ENCODE measurements at places on chromosomes 1 and 21. TPM values are rescaled to one million over a fixed set of nuclear protein-coding genes. Genes with fewer than 3 reads are reported as not detected.

DNA sequence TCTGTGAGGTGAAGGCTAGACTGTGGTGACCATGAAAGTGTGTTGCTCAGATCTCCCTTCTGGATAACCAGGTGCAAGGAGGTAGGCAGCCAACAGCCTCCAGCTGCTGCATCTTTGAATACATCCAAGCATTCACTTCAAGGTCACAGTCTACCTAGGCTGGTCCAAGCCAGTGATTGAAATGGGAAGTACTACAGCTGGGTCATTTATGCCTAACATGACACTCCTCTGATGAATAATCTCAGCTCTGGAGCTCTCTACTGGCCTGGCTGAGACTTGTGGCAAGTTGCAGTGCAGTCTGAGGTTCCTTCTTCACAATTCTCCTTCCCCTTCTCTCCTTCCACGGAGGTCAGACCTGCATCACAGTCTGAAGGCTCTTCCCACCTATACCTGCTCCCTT, 35.0 kb upstream of the ARHGAP29 start:
- DNase-seq: no peak

The ZMPSTE24 gene
- total RNA-seq: 37.4 TPM

DNA sequence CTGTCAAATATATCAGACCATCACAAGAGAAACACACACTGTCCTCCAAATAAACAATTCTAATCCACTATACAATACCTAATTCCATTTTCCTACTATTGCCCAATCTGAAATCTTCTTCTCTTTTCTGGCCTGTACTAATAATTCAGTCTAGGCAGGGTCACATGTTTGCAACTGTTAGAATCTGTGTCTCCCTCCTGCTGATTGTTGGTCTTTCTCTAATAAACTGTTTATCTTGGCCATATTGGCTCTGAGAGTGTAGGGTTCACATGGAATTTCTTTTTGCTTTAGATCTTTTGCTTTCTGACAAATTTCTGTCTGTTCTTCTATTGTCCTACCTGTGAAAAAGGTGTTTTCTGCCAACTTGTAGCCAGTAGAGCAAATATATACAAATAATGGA, 319.9 kb upstream of the ADAMTS5 start:
- DNase-seq: no peak

DNA sequence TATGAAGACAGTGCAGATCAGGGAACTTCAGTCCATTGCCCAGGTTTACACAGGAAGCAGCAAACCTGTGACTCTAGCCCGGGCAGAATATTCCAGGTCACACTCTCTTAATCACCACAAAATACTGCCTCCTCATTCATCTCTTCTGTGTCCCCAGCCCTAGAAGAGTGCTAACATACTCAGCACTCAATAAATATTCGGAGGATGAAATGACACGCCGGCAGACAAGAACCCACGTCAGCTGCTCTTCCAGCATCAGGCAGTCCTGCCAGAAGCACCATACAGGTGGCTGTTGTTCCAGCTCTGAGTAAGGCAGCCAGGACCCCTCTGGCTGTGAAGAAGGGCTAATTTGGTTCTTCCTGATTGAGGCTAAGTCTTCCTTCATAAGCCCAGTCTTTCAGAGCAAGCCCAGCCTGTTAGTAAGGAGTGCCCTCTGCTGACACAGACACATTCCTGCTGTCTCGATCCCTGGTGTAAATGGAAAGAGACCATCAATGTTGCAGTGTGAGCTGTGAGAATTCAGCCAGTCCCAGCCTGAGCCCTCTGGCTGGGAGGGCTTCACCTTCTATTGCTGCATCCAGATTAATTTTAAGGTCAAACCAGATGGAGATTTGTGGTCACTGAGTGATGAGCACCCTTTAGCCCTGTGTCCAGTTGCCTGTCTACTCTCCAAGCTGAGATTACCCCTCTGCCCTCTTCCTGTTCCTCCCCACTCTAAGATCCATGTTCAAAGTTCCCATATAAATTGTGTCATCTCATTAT, 45.0 kb upstream of the KIRREL1 start:
- DNase-seq: no peak

DNA sequence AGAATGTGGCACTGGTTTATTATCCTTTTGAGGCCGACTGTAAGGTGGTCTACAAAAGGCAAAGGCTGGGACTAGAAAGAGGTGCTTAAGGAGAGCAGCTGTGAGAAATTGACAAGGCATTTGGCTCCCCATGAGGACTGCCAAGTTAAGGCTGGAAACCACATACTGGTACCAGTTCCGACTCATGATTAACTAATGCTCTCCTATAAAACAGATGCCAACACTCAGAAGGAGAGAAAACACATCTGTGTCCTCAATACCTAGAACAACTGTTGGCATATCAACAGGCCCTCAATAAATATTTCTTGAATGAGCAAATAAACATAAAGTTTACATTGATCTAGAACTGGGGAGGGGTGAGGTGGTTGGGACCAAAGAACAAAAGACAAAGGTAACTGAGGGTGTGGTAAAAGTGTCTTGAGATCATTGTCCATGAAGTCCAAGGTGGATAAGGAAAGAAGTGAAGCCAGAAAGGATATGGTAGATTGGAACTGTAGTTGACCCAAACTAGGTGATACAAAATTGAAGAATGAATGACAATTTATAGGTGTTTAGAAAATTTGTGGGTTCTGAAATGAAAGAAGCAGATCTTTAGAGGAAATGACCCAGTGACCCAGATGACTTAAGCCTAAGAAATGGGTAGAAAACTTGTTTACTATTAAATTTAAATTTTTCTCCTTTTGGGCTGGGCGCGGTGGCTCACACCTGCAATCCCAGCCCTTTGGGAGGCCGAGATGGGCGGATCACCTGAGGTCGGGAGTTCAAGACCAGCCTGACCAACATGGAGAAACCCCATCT, 16.9 kb upstream of the MCL1 start:
- DNase-seq: no peak

GRCh38 chr1:156897078-156897825, 3.7 kb downstream of the PEAR1 start:
- DNase-seq: peak; percentile 67

The DNAJB4 gene
- 88.0 TPM for total RNA-seq

- DNase-seq: no peak
These were observed 623.2 kb upstream of the PKN2 start for GRCh38 chr1:88060750-88061491.

The FCGR3B gene
- 4.8 TPM for total RNA-seq

The TTC3 gene
- total RNA-seq: 35.8 TPM

DNA sequence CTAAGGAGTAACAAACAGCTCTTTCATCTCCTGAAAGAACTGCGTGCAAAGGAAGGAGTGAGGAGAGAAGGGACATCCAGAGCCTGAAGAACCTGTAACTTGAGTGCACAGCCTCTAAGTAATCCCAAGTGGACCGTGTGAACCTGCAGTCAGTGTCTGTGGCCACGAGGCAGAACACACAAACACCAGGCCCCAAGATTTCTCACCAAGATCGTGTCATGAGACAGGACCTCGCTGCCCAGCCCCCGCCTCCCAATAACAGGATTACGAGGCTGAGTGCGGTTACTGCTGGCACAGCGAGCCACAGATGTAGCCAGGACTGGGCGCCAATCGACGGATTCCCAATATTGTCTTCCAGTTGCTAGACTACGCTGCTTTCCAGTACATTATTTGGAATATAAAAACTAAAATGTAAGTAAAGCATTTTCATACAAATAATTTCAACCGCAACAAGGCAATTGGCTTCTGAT, 101.3 kb upstream of the SLC25A33 start:
- no peak for DNase-seq

The GREM2 gene
- not detected for total RNA-seq

DNA sequence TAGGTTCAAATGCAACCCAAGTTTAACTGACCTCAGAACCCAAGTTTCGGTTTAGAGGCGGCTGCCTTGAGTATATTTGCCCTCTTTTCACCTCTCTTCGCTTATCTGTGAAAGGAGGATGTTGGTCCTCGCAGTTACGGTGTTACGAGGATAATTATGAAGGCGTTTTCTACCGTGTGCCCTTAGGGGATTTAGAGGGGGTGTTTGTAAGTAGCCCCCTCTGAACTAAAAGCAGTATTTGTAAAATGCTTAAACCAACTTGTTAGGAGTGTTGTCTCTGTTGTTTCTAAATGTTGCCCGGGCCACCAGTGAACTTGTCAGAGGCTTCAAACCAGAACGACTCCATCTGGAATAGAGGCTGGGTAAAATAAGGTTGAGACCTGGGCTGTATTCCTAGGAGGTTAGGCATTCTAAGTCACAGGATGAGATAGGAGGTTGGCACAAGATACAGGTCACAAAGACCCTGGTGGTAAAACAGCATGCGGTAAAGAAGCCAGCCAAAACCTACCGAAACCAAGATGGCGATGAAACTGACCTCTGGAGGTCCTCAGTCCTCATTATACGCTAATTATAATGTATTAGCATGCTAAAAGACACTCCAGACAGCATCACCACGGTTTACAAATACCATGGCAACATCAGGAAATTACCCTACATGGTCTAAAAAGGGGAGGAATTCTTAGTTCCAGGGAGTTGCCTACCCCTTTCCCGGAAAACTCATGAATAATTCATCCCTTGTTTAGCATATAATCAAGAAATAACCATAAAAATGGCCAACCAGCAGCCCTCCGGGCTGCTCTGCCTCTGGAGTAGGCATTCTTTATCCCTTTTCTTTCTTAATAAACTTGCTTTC, 1.0 kb upstream of the PSRC1 start:
- no peak for DNase-seq

DNA sequence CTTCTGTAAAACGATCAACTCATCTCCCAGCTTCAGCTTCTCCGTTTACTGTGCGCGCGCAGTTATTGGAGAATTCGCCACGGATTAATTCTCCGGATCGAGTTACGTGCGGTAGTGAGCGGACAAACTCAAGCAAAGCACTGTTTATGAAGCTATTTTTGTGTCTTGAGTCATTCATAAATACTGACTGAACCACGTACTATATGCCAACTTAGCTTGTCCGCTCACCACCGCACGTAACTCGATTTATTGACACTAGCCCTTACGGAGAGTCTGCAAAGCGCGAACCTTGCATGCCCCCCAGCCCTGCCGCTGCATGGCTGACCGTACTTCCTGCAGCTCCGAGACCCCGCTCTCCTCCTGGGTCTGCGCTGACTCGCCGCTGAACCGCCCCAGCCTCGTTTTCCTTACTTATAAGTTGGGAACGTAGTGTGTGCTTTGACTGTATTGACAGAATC, 773 bp downstream of the CHD1L start:
- peak; percentile 70 for DNase-seq

The DNASE2B gene
- total RNA-seq: not detected

DNA sequence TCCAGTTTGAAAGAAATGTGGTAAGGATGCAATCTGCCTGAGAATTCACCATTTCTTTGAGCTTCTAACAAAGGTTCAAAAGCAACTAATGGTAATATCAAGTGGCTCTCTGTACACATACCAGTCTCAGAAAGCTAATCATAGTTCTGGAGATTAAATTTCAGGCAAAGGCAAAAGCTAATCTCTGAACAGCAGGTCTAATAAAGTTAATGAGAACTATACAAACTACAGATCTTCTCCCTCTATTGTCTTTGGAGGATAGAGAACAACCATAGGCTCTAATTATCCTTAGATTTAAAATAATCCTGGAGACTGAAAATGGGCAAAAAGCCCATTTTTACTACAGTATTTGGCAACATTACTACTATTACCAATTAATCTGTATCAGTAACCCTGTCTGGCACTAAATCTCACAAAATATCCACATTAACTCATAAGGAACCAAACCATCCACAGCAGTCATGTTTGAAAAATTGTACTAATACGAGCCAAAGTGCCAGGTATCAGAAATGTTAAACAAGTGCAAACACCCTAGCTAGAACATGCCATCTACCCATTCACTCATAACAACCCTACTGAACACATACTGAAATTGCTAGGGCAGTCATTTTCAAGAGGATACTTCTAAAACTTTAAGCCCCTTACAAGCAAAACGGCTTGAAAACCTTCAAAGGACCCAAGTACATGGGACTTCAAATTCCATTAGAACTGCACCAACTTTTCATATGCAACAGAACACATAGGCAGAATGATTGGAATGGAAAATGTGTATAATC, 4.8 kb downstream of the DIPK1A start:
- no peak for DNase-seq

DNA sequence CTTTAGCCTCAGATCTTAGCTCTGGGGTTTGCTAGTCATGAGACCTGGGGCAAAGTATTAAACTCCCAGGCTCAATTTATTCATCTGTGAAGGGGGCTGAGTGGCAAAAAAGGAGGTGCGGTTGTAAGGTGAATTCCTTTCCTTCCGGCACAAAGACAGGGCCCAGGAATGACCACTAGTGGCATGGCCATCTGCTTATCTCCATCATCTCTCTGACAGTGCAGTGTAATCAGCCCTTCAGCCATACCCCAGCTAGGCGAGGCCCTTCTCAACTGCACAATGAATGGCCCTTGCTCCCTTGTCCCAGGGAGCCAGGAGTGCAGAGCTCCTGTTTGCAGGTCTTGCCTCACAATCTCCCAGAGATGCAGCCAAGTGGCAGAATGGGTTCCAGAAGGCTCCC, 5.6 kb upstream of the SLC26A9 start:
- DNase-seq: no peak

DNA sequence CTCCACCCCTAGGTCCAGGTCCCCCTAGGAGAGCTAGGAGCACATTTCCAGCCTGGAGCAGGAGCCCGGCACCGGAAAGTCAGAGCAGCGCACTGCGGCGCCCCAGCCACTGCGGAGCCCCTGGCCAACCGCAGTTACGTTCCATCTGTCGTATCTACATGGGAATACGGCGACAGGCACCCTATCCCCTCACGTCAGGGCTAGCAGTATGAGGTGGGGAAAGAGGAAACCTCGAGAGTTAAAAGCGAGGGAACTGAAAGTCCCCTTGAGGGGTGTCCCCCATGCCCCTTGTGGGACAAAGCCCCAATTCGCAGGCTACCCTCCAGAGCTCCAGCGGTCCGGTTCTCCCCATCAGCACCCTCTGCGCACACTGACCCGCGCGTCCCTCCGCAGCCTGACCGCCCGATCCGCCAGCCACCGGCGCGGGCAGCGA, 995 bp downstream of the COLGALT2 start:
- peak; percentile 67 for DNase-seq

- DNase-seq: peak; percentile 89
These were observed 12.3 kb upstream of the GSTM4 start for GRCh38 chr1:109643385-109644230.

The CFH gene
- 39.6 TPM for total RNA-seq

DNA sequence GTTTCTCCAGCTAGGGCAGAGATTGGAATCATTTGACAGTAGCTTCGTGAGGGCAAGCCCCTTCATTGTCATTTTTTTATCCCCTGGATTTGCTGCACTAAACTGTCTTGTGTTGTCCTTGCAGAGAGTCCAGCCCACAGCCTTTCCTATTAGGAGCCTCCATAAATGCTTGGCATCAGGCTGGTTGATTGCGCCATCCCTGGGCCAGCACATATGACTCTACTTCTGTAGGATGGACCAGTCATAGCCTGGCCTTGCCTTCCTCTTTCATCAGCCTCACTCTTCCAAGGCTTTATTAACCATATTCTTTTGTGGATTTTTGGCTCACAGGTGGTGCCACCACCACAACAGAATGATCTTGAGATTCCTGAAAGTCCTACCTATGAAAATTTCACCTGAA, 31.4 kb downstream of the LY9 start:
- no peak for DNase-seq

The GRIK3 gene
- 0.65 TPM for total RNA-seq

The C1orf50 gene
- 8.7 TPM for total RNA-seq

The TINAGL1 gene
- total RNA-seq: 273 TPM

The ADORA1 gene
- total RNA-seq: 19.0 TPM

The DMRTA2 gene
- not detected for total RNA-seq

The IVNS1ABP gene
- total RNA-seq: 59.0 TPM

The ABCA4 gene
- total RNA-seq: 0.11 TPM

GRCh38 chr1:31764312-31765040, at the start of gene ADGRB2:
Gene ADGRB2 (minus strand): TSS chr1:31764340. CDS start chr1:31757221, 7,119 bp downstream.
- no peak for DNase-seq
